Hematopoietic multipotent progenitor cell treated with erythropoietin and hydrocortisone succinate and interleukin-3 and kit ligand, for 4 days (in vitro differentiated cells): ENCODE measurements at places on chromosomes 7 and 10.
A peak's percentile ranks its signal among the peaks of the same experiment; 100 is the strongest.

DNA sequence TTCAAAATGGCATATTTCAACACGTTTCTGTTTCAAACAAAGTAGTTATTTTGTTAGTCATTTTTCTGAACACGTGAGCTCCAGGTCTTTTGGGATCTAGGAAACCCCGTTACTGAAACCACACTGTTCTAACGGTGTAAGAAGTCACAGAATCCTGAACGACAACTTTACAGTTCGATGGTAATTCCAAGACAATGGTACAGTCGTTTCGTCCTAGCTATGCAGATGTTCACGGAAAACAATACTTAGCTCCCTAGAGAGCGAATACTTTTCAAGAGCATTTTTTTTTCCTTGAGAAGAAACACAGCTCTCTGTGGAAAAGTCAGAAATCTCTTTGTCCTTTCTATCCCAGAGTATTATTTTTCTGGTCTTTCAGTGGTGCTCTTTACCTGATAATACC, 254.1 kb downstream of the ADARB2 start:
- DNase-seq: no peak

- DNase-seq: no peak
Observed at GRCh38 chr7:101453617-101454016, 90.9 kb downstream of the COL26A1 start.

DNA sequence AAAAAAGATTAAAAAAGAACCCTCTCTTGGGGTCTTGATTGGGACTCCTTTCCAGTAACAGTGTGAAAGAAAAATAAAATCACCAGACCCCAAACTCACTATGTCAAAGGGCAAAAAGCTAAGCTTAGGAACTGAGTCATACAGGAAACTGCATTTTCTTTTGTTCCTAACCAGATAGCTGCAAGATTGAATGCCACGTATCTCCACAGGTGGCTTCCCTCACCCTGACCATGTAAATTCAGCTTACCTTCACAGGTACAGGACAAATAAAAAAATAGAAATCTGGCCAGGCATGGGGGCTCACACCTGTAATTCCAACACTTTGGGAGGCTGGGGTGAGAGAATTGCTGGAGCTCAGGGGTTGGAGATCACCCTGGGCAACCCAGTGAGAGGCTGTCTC, 32.5 kb upstream of the EIF4H start:
- DNase-seq: no peak

GRCh38 chr10:12389154-12389734, 39.9 kb downstream of the CAMK1D start:
- DNase-seq: peak; percentile 55

- DNase-seq: no peak
Observed at GRCh38 chr10:31757831-31758230, 170.8 kb downstream of the ARHGAP12 start.

GRCh38 chr7:125644109-125644508, 714.5 kb upstream of the POT1 start:
- peak; percentile 56 for DNase-seq

DNA sequence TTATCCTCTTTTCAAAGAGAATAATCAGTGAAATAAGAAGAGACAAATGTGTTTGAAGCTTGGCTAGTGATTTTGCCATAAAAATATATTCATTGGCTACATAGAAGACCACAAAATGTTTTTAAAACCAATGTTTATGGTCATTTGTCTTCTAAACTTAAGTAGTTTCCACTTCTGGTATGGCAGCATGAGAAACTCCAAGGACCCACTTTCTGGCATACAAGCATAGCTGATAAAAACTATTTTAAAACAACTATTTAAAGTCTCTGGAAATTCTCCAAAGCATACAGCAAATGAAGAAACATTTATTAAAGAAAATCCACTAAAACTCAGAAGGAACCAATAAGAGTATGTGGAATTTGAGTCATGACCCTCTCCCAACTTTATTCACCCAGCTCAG, 89.2 kb upstream of the TOMM7 start:
- DNase-seq: no peak

DNA sequence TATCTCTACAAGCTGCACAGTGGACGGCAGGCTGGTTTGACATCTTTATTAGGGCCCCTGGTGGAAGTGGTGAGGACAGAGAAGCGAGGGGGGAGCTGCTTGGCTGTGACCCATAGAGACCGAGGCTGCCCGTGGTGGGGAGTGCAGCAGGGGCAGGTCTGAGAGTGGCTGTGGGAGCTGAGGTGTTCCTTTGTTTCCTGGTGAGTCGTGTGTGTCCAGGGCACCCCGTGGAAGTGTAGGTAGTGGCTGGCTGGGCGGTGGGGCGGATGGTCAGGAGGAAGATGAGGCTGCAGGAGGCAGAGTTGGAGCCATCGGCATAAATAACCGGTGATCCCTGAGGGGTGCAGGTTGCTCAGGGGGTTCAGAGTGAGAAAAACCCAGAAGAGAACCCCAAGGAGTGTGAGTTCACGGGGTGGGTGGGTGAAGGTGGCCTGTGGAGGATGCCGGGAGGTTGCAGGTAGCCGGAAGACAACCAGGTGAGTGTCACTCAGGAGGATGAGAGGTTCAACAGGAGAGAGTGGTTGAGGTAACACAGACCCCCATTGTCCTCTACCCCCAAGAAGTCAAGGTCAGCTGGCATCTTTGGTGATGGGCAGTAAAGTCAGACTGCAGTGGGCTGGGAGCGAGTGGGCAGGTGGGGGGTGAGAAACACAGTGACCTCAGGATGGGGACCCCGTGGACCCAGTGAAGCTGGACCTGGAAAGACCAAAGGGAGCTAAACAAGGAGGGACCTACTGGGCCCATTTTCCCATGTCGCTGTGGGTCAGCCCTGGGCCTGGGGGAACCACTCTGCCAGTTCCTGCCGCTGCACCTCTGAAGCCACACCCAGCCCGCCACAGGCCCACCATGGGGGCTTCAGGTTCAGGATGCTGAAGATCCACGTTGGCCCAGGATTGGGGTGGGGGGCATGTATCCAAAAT, 7.8 kb downstream of the ATP6V0E2 start:
- no peak for DNase-seq

DNA sequence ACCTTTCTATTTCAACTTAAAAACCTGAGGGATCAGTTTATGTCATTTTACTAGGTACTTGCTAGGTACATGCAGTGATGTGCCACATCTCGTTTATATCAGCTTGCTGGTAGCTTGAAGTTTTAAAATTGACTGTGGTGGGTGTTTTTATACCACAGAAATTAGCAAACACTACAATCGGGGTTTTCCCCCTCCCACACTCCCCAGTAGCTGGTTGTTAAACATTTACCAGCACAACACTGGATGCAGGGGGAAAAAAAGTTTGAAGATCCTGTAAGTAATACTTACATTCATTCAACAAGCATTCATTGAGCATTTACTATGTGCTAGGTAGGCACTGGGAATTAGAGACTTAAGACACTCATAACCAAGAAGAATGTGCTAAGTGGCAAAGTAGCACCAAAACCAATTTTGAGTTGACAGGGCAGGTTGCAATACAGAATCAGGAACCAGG, 32.6 kb downstream of the USP6NL start:
- no peak for DNase-seq

GRCh38 chr7:88927-89231, 103.5 kb upstream of the FAM20C start:
- DNase-seq: no peak

DNA sequence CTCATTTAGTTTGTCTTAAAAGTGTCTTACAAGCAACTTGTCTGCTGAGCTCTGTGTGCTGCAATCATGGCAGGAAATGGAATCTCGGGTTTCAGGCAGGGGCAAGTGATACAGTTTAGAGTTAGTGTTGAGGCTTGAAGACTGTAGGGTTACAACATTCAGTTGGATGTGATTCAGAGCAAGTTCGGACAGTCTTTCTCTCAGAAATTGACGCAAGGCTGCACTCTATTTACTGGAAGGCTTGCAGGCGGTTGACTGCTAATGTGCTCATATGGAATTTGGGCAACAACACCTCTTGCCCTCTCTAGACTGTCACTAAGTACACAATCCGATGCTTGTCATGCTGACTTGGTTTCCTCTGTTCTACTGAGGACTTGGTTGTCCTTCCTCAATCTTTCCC, 161.7 kb upstream of the BMPER start:
- no peak for DNase-seq

DNA sequence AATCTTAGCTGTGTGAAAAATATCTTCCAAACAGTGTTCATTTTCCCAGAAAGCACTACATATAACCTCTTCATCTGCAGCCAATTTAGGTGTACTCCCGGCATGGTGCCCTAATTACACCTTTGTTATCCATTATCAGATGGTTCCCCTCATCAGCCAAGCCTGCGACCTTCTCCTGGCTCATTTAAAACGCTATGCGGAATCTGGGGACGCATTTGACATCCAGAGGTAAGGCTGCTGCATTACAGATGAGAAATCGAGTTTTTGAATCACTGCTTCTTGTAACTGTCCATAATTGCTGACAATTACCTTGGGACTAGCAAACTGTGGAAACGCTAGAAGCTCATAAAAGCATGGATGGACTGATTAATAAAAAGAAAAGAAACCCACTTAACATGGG, 109.5 kb downstream of the PARP12 start:
- no peak for DNase-seq

GRCh38 chr10:44178281-44178680, 206.6 kb downstream of the CXCL12 start:
- DNase-seq: no peak

- no peak for DNase-seq
Observed at GRCh38 chr7:108736221-108736891, 166.7 kb downstream of the DNAJB9 start.

DNA sequence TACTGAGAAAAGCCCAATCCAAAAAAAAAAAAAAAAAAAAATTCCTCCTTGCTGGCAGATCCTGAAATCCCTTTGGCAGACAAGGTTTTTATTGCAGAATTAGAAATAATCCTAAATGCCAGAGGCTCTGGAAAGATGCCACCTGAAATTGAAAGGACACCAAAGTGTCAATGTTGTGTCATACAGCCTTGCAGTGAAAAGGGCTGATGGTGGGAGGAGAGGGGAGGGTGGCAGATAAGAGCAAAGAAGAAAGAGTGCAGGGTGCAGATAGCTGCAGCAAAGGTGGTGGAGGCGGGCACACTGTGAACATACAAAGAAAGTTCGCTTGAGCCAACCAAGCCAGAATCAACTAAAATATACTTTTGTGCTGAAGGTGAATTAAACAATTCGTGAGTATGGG, 8.2 kb upstream of the OPTN start:
- DNase-seq: peak; percentile 80

DNA sequence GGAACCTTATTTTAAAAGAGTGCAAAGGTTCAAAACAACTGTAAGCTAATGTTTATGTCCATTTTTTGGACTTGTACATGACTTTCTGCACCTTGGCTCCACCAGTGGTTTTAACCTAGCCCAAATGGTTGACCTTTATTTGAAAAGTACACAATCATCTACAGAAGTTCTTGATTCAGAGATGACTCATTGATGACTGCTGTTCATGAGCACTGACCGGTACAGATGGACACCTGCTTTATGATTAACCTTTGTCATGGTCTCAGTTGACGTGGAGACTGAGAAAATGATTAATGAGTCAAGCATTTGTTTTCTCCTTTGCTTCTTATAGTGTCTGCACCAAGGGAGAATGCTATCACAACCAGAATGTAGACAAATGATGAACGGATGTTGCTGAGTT, 55.7 kb upstream of the PTER start:
- no peak for DNase-seq

DNA sequence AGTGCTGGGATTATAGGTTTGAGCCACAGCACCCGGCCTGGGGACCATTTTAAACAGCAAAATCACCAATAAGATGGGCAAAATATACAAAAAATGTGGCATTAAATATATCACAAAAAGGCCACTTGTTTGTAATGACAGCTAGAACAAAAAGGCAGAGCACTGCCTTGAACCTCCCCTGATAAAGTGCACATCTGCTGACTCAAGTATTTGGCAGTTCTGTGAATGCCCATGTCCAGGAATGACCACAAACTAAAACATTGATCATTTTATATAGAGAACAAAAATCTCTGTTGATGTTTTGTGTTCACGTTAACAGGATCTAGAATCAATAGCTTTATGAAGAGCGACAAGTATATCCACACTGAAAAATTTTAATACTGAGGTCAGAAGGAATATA, 21.5 kb downstream of the HERC4 start:
- DNase-seq: no peak

DNA sequence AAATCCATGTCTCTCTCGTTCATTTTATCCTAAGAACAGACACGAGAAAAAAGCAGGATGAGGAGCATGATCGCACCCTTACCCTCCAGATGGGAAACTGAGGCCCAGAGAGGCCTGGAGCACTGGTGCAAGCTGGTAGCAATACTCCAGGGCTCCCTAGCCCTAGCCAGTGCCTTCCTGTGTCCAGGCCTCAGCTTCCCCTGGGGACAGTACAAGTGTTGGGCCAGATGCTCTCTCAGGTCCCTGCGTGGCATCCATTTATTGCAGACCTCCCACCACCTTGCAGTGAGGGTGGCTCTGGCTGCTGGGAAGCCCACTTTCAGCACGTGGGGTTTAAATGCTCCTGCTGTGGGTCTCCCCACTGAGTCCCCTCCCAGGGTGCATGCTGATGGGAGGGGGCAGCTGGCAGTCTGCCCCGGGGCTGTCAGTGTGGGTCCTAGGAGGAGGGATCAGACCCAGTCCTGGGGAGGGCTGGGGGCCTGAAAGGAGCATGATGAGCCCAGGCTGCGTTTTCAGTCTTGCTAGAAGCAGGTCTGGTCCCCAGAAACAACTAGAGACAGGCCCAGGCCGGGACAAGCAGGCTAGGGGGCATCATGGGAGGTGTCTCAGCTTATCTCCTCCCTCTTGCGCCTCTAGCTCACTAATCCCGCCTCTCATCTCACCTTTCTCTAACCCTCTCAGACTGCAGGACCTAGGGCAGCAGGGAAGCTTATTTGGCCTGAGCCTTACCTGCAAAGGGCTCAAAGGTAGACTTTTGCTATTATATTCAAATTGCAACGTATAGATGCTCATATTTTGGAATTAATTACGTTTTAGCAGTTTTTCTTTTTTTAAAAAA, 662 bp upstream of the PPIF start:
- DNase-seq: peak; percentile 43

GRCh38 chr10:56349611-56350010, 11.4 kb downstream of the ZWINT start:
- peak; percentile 45 for DNase-seq

- DNase-seq: peak; percentile 63
Observed at GRCh38 chr10:22333167-22333974, 11.9 kb upstream of the SPAG6 start.

DNA sequence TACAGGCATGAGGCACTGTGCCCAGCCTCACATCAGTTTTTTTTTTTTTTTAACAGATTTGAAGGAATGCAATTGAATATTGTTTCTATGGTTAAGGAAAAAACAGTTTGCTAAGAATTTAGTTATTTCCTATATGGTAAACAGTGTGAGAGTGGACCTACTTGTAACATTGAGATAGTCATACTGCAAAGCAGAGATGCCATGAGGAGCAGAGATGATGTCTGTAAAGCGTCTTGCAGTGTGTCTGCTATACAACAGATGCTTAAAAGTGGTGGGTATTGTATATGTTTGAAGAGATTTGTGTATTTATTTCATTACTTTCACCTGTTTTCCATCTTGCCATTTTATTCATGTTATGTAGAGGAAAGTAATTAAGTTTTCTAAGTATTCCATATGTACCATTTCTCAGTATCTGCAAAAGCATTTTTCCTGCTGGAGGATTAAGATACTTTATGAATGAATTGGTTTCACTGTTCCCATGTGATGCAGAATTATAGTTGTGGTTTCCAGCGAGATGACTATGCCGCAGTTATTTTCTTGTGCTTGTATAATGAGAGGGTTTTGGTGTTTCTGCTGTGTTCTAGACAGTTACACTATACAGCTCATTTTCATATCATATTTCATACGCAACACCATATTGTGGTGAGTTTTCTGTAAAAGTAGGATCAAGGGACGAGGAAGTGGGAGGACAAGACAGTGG, 26.6 kb downstream of the TET1 start:
- no peak for DNase-seq

- DNase-seq: no peak
Observed at GRCh38 chr7:94272821-94273583, 121.7 kb upstream of the COL1A2 start.
